ENCODE measurements at places on chromosomes 7 and 10. TPM values are rescaled to one million over a fixed set of nuclear protein-coding genes. Genes with fewer than 3 reads are reported as not detected.

DNA sequence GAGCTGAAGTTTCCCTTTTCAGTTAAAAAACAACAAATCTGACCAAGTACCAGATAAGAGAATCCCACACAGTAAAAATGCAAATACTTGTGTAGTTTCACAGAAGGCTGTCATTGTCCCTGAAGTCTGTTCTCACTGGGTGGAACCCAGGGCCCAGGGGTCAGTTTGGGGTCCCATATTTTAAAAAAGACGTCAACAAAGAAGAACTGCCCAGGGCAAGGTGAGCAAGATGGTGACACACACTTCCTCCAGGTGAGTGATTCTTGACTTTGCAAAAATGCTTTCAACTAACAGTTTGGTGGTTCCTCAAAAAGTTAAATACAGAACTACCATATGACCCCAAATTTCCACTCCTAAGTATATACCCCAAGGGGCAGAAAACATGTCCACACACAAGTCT, 36.8 kb downstream of the PDIA4 start:
- DNase-seq, result peak; percentile 1

DNA sequence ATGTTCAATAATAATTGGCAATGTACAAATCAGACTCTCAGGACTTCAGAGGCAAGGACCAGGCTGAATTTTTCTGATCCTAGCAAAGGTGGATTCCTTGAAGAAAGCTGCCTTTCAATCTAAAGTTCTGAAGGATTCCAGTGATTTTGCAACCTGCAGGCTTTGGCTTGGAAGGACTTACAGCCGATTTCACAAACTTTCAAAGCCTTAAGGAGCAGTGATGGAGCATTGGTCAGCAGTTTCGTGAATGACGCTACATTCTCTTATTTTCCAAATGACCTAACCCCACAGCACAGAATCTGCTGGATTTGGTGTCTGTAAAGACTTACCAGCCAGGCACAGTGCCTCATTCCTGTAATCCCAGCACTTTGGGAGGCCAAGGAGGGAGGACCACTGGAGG, 167.5 kb downstream of the ARHGAP12 start:
- DNase-seq, result no peak

GRCh38 chr7:151844071-151844824, 32.7 kb downstream of the PRKAG2 start:
- DNase-seq, result no peak

- DNase-seq, result peak; percentile 51
Observed at GRCh38 chr10:55631071-55631654, 729.9 kb downstream of the ZWINT start.

DNA sequence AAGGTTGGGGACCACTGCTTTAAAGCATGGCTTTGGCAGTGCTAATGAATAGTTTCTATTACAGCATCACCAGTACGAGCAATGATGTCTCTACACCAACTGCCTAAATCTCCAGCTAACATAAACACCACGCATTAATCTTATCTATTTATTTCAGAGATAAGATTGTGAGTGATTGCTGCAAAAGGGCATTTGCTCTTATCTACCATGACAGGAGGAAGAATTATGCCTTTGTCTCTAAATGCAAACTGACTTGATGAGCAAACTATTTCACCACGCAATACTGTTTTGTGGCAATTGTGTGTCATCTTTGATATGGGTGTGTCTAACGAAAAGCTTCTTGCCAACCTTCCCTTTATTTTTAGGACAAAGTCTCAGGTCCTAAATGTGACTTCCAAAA, 684.9 kb downstream of the SORCS1 start:
- DNase-seq, result no peak

DNA sequence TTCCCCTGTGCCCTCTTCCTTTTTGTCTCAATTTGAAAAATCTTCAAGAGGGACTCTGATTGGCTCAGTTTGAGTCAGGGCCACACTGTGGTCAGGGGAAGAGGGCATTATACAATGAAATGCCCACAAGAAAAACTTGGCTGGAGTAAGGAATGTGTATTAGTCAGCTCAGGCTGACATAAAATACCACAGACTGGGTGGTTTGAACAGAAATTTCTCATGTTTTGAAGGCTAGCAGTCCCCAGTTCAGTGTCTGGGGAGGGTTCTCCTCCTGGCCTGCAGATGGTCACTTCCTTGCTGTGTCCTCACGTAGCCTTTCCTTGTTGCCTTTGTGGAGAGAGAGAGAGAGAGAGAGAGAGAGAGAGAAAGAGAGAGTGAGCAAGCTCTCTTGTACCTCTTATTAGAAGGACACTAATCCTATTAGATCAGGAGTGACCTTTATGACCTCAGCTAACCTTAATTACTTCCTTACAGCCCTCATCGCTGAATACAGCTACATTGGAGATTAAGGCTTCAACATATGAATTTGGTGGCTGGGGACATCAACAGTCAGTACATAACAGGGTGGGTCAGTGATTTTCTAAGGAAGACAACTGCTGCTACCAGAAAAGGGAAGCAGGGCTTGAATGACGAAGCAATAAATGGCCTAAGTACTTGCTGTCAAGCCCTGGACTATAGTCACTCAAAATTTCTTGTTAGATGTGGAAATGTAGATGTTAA, 25.8 kb upstream of the FAM13C start:
- no peak for DNase-seq

GRCh38 chr7:5266191-5267028, 16.3 kb upstream of the SLC29A4 start:
- DNase-seq, result no peak

GRCh38 chr7:91031757-91032156, 232.5 kb upstream of the FZD1 start:
- DNase-seq, result no peak

The ODAD2 gene
- not detected for polyA plus RNA-seq

The SPDYE6 gene
- not detected for polyA plus RNA-seq

The POM121 gene
- polyA plus RNA-seq, result 14.8 TPM

The OR2A42 gene
- not detected for polyA plus RNA-seq
